Stimulated activated CD4-positive, alpha-beta T cell treated with anti-CD3 and anti-CD28 coated beads, Interleukin-15, amount 100 ng/mL, for 1 hour (primary cell): ENCODE measurements at places on chromosomes 7 and 10.

GRCh38 chr10:4889959-4890358 lies 64.0 kb downstream of the AKR1E2 start:
- DNase-seq = no peak

DNA sequence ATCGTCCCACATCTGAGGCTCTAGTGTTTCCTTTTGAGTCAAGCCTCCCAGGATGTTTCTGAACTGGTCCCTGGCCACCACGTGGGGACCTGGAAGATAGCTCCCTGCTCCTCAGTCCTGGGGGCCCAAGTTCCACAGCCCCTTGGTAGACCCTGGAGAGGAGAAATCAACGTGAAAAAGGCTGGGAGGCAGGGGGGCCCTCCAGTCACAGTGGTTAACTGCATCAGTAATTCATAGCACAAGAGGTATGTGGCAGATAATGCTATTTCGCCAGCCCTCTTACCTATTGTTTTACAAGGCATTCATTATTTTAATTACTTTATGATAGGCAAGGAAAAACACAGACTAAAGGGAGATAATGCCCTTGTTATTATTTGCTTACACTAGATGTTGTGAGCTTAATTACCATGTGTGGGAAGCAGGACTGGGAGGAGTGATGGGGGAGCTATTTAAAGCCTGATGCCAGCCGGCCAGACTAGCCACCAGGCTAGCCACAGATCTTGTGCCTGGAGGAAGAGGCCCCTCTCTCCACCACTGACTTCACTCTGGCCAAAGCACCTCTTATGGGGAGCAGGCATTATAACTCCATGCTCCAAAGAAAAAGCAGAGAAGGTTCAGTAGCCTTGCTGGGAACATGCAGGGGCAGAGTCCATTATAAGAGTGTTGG lies 230.7 kb downstream of the KCNMA1 start:
- no peak for DNase-seq

DNA sequence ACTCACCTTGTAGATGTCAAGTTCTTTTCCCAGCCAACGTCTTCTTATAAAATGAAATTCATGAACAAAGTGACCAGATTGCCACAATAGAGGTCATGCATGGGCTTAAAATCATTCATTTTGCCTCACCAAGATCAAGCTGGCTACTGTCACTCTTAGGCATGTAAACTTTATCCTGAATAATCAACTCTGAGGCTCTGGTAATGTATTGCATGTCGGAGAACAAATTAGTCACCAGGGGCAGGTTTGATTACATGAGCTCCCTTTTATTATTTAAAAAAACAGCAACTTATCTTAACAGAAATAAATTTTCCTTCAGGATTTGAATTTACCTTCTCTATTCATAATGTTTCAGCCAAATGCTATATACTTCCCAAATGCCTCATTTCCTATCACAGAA lies 112.9 kb upstream of the SP4 start:
- no peak for DNase-seq

DNA sequence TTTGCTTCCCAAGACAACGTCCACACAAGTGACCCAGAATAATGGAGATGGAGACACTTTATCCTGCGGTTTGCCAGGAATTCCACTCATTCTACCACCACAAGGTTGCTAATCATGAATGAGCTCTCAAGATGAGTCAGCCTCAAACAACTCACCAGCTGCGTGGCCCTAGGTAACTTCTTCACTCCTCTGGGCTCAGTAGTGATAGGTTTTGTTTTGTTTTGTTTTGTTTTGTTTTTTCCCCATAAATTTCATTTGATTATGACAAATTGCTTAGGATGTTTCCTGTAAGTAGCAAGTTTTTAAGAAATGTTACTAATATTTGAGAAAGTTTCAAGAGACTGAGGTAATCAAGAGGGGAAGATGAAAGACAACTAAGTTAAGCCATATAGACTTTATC lies 286.8 kb downstream of the PARD3 start:
- DNase-seq = no peak

GRCh38 chr10:108582387-108582786 lies 1340.9 kb downstream of the XPNPEP1 start:
- DNase-seq = no peak

DNA sequence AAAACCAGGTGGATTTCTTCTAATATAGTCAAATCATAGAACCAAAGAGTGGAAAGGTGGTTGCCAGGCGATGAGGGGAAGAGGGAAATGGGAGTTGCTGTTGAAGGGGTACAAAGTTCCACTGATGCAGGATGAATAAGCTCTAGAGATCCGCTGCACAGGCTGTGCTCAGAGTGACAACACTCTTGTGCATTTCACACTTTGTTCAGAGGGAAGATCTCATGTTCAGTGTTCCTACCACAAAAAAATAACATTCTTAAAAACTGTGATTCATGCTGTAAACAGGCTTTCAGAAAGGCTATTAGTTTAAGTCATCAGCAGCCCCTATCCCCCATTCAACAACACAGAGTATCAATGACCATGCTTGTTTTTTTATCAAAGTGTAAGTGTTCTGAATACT lies 213.8 kb downstream of the COBL start:
- DNase-seq = no peak
